ENCODE measurements at places on chromosomes 5 and 9.

DNA sequence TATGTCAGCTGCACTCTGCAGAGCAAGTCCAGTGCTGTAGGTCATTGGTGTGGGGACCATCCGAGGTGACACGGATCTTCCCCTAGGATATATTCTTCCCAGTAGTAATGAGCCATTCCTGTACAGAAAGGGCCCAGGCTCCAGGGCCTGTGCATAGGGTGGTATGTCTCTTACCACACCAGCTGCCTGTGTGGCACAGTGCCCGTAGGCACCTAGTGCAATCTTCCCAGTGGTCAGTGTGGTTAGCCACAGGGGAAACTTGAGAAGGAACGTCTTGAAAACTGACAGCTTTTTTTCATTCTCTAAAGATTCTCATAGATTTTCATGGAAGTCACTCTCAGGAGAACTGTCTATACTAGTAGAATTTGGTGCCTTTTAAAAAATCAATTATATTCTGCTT is 39.8 kb downstream of the CYSTM1 start:
- DNase-seq, result no peak

DNA sequence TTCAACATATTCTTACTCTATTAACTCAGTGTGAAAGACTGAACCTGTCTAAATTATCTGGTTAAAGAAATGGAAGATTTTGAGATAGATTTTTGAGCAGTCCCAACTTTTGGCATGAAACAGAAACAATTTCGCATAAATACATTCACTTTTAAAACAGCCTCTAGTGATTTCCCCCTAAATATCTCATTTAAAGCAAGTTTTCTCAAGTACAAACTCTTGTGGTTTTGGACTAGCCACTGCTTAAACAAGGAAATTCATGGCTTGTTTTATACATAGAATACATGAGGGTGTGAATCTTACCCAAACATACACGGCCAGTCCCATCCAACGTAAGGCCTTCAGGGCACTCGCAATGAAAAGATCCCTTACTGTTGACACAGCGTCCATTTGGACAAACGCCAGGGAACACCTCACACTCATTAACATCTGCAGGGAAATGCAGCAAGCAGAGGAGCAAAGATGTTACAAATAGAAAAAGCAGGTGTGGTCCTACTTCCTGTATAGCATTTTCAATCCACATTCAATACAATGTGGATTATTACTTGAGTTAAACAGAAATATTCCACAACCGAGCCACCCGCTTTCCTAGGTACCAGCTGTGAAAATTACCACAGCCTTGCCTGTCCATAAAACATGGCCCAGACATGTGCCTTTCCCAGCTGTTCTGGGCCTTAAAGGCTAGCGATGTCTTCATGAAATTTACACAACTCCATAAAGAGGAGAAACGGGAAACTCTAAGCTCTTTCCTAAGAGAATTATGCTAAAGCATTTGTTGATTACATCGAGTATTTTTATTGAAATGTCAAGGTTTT is 188.8 kb downstream of the FBN2 start:
- DNase-seq, result no peak

- no peak for DNase-seq
These were observed 91.9 kb downstream of the FEM1C start for GRCh38 chr5:115452536-115453235.

DNA sequence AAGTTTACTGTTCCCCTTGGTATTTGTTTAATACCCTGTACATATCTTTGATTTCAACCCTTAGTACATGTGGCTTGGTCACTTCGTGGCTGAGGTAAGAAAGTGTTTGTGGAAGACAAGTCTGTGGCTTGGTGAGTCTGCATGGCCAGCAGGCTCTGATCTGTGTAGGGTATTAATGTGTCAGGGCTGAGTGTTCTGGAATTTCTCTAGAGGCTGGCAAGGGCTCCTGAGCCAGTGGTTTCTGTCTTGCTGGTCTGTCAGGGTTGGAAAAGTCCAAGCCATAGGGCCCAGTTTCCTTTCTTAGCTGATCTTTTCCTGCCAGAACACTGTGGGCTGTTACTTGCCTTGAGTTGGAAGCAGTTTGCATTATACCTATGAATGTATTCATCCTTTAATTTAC is 48.0 kb upstream of the FBXL7 start:
- DNase-seq, result no peak

DNA sequence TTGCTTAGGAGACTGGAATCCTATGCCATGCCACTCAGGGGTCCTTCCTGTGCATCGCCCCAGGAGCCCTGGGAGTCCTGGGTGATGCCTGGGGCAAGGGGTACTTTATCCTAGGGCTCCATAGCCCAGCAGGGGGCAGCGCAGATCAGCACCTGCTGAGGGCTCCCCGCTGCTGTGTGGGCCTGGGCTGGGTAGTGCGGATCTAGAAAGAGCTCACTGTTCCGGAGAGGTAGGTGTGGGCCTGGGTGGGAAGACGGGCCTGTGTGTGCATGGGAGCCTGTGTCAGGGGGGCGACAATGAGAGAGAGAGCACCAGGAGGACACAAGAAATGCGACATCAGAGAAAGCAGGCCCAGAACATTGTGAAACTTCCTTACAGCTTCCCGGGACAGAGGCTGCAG is 11.4 kb upstream of the DAB2IP start:
- DNase-seq, result no peak

DNA sequence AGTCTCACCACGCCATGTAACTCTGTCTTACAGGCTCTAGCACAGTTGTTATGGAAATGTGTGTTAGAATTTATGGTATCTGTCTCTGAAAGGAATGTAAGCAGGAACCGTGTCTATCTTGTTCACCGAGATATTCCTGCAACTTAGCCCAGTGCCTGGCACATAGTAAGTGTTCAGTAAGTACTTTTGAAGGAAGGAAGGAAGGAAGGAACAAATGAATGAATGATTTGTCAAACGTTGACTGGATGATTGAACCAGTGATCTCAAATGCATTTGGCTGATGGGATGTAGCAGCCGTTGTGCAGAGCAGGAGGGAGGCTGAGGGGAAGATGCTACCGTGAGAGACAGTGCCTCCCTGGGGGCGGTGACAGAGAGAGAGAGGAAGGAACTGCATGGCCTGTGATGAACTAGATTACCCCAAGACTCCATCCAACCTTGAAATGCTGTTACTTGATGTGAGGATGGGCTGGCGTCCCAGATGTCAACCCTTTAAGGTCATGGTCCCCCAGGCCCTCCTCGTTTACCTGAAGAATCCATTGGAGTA is 47.5 kb upstream of the PPARGC1B start:
- no peak for DNase-seq

DNA sequence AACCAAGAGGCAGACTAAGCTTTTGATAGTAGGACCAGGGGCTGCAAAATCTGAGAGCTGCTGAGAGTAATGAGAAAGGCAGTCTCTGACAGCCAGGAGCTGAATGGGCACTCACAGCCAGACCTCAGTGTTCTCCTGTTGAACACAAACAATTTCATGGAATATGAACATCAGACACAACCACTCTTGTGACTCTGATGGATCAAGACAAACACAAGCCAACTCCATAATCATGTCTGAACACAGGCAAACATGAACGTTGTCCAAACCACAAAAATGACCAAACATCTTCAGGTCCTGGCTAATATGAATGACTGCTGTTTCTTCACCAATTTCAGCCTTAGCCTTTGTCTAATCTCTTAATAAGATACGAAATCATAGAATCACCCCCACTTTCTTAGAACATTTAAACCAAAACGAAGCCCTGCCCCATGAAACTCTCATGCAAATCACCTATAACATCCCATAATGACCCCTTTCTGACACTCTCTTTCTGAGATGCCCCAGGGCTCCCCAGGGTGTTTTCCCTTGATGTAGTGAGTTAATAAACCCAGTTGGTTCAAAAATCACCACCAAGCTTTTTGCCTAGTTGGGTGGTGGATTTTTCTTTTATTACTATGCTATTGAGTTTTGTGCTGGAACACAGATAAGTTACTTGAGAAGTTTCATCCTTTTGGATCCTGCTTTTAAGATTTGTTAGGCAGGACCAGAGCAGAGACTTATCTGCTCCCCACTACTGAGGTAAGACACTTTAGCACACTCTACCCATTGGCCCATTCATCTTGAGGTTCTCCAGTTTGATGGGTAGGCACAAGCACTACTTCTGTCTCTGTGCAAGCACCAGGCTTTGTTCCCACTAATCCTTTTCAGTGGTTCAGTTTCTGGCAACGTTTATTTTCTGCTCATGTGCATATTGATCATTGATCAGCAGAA is 5.9 kb upstream of the ERAP2 start:
- no peak for DNase-seq

DNA sequence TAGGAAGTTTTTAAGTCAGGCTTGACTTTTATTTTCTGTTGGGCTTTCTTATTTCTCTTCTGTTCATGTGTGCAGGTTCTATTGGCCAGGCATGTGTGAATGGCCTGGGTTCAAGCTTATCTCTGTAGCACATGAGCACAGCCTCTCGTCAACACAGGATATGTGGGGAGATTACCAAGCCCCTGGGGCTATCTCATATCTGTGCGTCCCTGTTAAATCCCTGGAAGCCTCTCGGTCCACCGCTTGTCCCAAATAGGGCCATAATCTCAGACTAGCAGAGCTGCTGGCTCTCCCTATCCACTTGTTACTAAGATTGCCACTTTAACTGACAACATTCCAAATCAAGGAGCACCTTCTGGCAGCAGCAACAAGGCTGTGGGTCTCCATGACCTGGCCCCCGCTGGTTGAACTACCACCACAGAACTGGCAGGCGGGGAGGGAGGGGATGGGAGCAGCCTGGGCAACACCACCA is 28.4 kb upstream of the EBF1 start:
- no peak for DNase-seq

GRCh38 chr5:141534492-141535213 is 45.8 kb downstream of the PCDHGC5 start:
- DNase-seq, result no peak

- DNase-seq, result no peak
These were observed 1717.2 kb upstream of the C9orf72 start for GRCh38 chr9:29290516-29290915.

DNA sequence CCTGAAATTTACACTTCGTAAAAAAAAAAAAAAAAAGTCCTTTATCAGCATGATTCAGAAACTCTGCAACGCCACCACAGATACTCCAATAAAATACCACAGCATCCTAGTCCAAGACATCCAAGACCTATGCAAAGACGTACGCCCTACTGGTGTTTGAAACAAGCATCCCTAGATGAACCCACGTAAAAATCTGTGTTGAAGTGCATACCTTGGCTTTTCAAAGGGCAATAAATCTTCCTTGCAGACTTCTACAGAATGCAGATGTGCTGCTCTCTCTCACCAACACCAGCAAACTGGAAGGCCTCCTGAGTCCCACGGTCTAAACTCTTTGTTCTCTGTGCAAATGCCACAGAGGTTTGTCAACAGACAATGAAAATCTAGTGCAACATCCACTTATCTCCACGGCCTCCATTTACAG is 38.8 kb downstream of the MYO10 start:
- no peak for DNase-seq

- DNase-seq, result no peak
These were observed 138.4 kb downstream of the KCNIP1 start for GRCh38 chr5:170642066-170642735.

DNA sequence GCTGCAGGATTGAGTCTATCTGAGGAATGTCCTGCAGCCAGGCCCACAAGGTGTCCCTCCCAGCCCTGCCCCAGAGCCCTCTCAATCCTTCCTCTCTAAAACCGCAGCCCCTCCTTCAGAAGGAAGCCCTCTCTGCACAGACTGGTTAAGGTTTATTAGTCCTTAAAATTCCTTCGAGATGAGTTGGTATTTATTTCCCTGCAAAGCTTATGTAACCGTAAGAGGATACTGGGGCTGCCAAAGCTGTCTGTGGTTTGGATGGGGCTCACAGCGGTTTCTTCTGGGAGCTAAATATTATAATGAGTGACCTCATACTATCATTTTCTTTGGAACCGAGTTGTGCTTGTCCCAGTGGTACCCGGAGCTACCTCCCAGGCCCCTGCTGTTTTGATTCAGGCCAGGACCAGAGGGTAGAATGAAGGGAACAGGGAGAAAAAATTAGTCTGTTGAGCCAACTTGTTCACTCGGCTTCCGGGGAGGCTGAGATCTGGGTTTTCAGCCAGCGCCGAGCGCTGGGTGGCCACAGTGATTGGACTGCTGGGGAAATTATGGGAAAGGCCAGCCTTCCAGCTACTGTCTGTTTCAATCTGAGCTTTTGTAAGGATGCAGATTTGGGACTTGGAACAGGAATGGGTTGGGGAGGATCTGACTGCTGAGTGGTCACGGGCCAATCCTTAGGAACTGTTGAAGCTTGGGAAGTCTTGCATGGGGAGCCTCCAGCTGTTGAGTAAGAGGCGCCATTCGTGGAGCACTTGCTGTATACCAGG is 107.5 kb downstream of the NDFIP1 start:
- DNase-seq, result peak; percentile 48

- DNase-seq, result no peak
These were observed 144.0 kb upstream of the ZNF462 start for GRCh38 chr9:106718936-106719335.

GRCh38 chr5:38776149-38776896 is 69.5 kb upstream of the OSMR start:
- no peak for DNase-seq

- no peak for DNase-seq
These were observed 26.0 kb downstream of the NDUFS6 start for GRCh38 chr5:1827025-1827885.

DNA sequence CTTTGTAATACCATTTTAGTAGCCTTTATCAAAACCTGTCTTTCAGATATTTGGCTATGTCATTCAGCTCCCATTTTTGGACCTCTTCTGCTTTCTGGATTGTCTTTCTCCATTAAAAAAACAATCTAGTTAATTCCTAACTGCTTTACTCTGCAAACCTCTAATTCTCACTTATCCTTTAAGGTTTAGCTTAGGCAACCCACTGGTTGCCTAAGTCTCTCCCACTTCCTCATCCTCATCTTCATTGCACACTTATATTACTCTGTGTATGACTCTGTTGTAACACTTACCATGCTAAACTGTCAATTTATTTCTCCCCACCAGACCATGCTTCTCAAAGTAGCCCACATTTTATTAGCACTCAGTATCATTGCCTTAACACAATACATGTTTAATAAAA is 205.0 kb upstream of the DMRTA1 start:
- DNase-seq, result no peak

DNA sequence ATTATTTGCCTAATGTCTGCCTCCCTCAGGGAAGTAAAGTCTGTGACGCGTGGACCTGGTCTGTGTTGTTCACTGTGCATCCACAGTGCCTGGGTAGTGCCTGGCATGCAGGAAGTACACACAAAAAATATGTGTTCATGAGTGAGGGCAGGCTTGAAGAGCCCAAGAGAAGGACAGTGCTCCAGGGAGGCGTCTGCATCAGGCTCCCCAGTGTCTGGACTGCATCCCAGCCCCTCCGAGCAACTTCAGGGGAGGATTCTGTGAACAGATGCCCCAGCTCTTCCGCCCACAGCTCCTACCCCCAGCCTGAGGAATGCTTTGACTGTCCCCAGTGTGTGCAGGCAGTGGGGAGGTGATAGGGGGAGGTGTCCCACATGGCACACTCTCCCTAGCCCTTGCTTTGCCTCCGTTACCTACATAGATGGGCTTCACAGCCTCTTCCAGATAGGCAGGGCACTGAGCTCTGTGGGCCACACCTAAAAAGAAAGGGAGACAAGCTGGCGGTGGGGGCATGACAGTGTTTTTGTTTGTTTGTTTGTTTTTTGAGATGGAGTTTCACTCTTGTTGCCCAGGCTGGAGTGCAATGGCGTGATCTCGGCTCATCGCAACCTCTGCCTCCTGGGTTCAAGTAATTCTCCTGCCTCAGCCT is 25.4 kb downstream of the IRF1 start:
- no peak for DNase-seq

All from thoracic aorta (tissue), 2 donors.